NCI-H1048 (cell line): ENCODE measurements at places on chromosomes 6 and 20.

DNA sequence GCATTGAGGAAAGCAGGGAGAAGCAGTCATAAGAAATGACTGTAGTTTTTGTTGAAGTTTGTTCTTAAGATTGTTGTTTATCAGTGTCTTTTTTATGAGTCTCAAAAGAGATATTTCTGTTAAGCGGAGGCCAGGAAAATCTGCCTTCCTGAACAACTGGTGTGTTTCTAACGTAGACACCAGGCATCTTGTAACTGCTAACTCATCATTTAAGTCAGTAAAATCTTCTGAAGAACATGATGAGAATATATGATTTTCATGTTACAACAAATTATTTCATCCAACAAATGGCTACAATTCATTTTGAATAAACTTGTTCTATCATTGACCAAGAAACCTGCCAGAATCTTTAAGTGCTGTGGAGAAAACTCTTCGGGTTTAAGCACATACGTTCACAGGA is 84.0 kb downstream of the RPS12 start:
- no peak for DNase-seq

- peak; percentile 77 for DNase-seq
These were observed at the start of gene KHDRBS2 for GRCh38 chr6:62285612-62286469. Gene KHDRBS2 (minus strand): TSS chr6:62286225.

DNA sequence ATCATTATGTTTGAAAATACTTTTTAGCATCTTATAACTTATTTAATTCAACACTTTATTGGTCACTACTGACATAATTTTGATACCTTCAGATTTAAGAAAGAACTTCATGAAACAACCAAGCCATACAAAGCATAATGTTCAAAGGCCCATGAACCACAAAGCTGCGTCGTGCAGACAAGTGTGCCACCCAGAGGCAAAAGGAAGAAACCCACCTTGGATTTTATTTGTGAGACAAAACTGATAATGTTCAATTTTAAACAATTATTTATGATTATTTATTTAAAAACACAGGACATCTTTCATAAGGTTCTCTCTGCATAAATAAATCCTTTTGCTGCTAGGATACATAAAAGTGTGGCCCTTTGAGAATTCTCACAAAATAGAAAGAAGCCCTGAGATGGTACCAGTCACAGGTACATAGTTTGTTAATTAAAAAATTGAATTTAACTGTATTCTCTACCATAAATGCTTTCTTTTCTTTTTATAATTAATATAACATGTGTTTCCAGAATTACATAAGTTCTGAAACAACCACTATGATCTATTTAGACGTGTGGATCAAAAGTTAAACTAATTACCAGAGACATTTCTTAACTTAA is 143.7 kb downstream of the RALGAPA2 start:
- DNase-seq, result no peak

DNA sequence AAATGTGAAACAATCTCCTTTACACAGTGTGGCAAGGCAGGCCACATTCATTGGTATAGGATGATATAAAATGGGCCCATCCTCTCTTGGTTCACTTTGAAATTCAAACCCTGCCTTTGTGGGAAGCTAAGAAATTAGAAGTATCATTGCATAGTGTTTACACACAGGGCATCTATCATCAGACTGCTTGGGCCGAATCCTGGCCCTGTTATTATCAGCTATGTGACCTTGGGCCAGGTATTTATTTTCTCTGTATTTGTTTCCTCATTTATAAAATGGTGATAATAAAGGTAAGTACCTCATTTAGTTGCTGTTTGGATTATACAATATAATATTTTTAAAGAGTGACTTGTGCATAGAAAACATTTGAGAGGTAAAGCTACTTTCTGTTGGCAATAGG is 45.5 kb downstream of the PTPRK start:
- DNase-seq, result no peak

GRCh38 chr6:123771126-123771525 is 32.5 kb upstream of the NKAIN2 start:
- DNase-seq, result no peak

GRCh38 chr6:134282816-134283215 is 35.1 kb downstream of the SGK1 start:
- no peak for DNase-seq

DNA sequence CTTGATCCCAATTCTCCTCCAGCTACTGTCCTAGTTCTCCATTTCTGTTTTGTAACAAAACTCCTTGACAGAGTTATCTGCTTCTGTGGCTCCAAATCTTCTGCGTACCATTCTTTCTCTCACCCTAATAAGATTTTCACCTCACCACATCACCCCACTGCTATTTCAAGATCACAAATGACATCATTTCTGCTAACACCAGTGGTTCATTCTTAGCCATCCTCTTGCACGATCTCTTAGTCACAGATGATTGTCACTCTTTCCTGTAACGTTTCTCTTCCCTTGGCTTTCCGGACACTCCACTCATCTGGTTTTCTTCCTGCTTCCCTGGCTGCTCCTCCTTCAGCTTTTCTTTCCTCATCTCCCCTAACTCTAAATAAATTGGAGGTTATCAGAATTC is 56.8 kb upstream of the FABP7 start:
- no peak for DNase-seq

GRCh38 chr20:53635221-53635620 is 41.6 kb upstream of the ZNF217 start:
- no peak for DNase-seq
